ENCODE measurements at places on chromosomes 5 and 9. TPM values are rescaled to one million over a fixed set of nuclear protein-coding genes. Genes with fewer than 3 reads are reported as not detected.

- DNase-seq = no peak
These were observed 50.7 kb downstream of the P4HA2 start for GRCh38 chr5:132176987-132177386.

GRCh38 chr5:168734119-168734518 lies 155.0 kb upstream of the PANK3 start:
- DNase-seq = no peak

CSF2 gene
- not detected for polyA plus RNA-seq

RNF183 gene
- 0.30 TPM for polyA plus RNA-seq

DNA sequence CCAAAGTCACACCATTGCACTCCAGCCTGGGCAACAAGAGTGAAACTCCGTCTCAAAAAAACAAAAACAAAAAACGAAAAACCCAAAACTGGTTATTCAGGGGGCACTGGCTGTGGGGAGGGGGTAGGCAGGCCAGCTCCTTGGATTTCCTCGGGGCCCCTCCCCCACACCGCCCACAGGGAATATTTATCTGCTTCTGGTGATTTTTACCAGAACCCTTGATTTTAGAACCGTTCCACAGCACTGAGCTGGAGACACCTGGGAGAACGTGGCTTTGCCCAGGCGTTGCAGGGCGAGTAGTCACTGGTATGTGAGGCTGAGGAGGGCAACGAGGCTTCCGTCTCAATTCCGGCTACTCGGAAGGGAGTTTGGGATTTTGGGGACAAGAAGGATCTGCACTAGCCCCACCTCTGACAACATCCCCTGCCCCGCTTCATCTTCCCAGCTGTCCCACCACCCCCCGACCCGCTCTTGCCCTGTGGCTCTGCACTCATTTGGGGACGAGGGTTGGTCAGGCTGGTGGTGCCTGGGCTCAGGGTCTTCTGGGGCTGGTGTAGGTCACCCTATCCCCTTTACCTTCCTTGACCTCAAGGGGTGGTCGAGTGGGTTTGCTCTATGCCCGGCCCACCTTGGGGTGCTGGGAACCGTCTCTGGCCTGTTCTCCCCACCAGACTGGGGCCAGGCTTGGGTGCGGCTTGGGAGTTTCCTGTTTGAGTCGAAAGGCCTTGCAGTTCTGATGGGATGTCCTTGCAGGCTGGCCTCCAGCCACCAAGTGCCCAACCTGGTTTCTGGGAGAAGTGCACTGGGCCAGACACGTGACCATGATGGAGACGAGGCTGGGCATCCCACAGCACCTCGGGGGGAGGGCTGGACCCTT lies 3.5 kb downstream of the AHRR start:
- DNase-seq = no peak

DNA sequence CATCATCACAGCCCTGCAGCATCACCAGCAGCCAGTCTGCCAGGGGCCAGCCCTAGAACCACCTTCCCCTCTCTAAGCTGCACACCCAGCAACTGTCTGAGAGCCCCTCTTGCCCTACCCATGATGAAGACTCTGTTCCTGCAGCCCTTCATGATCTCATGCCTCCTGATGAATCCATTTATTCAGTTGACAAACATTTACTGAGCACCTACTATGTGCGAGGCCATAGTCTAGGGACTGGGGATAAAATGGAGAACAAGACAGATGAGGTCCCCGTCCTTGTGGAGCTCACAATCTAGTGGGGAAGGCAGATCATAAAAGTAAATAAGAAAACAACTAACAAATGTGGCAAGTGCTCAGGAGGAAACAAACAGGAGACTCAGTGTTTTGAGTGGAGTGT lies 96.3 kb downstream of the PCDH1 start:
- DNase-seq = no peak

DNA sequence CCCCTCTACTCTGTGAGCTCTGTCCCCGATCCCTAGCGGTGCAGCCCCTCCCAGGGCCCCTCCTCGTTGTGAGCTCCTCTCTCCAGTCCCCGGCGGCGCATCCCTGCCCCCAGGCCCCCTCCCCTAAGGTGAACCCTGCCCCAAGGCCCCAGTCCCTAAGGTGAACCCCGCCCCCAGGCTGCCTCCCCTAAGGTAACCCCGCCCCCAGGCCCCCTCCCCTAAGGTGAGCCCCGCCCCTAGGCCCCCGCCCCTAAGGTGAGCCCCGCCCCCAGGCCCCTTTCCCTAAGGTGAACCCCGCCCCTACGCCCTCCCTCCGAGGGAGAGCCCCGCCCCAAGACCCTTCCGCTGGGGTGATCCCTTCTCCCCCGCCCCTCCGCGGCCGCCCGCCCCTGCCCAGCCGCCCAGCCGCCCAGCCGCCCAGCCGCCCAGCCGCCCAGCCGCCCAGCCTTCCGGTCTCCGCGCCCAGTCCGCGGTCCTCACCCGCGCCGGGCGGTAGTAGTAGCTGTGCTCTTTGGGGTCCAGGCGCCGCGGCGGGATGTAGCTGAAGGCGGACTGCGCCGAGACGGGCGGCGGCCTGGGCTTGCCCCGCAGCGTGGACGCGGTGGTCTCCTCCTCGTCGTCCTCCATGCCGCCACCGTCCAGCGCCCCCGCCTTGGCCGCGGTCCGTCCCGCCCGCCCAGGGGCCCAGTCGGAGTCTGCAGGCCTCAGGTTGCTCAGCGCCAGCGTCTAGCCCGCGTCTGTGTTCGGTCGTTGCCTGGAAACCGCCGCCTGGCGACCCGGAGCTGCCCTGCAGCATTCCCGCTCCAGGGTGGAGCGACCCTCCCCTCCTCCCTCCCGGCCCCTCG lies at the start of gene CFAP90:
CFAP90 (minus strand) TSS at position 739 of the 845 bp plus-strand sequence; CDS start at position 627, 112 bp downstream.
- no peak for DNase-seq

DNA sequence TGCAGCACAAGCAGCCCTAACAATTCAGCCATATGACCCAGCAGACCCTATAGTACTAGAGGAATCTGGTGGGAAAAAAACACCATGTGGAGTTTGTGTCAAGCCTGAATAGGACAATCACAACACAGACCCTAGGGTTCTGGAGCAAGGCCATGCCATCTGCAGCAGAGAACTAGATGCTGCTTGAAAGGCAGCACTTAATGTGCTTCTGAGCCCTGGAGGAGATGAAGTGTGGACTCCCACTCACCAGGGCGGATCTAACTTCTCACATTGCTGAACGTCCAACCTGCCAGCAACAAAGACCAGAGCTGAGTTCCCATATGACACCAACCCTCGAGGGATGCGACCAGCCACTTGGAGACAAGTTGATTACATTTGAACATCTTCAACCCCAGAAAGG lies 43.2 kb downstream of the GABBR2 start:
- no peak for DNase-seq

DNA sequence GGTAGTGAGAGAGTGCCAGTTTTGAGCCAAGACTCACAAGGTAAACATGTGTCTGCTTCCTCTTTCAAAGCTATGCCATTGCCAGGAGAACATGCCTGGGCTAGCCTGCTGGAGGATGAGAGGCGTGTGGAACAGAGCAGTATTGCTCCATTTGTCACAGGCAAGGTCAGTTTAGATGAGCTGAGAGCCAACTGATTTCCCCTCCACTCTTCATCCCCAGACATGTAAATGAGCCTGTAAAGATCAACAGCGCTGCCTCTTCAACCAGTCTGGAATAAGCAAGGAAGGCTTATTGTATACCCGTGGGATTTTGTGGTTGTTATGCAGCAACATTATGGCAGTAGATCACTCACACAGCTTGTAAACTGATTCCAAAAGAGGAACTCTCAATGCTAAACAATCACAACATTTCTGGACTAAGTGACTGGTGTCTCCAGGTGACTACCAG lies 8.2 kb upstream of the GDNF start:
- DNase-seq = no peak

- DNase-seq = no peak
These were observed 358.2 kb upstream of the DMAC1 start for GRCh38 chr9:8157683-8158324.

- no peak for DNase-seq
These were observed 30.1 kb downstream of the STXBP1 start for GRCh38 chr9:127642082-127642740.

DNA sequence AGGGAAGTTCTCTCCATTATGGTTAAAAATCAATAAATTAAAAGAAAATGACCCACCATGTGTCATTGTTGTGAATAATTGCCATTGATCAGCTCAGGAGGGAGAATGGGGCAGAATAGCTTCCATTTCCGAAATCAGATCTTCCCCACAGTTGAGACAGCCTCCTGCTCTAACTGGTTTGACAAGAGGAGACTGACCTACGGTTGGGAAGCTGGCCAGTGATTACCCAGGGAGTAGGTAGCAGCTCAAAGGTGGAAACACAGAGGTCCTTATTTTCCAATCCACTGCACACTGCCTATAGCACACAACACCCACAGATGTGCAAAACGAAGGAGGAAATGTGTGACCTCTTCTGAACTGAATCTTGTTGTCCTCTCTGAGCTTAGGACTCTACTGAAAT lies 69.0 kb upstream of the DAPK1 start:
- DNase-seq = no peak

SLC6A19 gene
- polyA plus RNA-seq = 0.78 TPM

DNA sequence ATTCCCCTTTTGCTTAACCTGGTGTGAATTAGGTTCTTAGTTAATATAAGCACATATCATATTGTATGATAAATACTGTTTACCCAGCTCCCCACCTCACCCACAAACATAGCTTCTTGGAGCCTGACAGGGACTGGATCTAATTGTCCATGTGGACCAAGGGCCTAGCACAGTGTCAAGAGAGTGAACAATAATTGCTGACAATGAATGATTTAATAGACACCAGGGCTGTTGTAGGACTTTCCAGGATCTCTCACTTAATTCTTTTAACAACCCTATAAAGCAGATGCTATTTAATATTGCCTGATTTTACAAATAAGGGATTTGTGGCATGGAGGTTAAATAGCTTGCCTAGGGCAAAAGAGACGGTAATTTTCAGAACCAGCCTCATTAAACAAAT lies 24.8 kb downstream of the AK3 start:
- DNase-seq = no peak

TIMD4 gene
- 0.80 TPM for polyA plus RNA-seq

- DNase-seq = no peak
These were observed 38.6 kb upstream of the SLC6A19 start for GRCh38 chr5:1162751-1163150.

ANKRD55 gene
- polyA plus RNA-seq = 1.0 TPM

- no peak for DNase-seq
These were observed 40.9 kb downstream of the NFIB start for GRCh38 chr9:14272927-14273528.

- DNase-seq = peak; percentile 79
These were observed 111.9 kb downstream of the NR6A1 start for GRCh38 chr9:124659099-124659659.

PRR16 gene
- polyA plus RNA-seq = 3.0 TPM

LHX6 gene
- 1.8 TPM for polyA plus RNA-seq

DNA sequence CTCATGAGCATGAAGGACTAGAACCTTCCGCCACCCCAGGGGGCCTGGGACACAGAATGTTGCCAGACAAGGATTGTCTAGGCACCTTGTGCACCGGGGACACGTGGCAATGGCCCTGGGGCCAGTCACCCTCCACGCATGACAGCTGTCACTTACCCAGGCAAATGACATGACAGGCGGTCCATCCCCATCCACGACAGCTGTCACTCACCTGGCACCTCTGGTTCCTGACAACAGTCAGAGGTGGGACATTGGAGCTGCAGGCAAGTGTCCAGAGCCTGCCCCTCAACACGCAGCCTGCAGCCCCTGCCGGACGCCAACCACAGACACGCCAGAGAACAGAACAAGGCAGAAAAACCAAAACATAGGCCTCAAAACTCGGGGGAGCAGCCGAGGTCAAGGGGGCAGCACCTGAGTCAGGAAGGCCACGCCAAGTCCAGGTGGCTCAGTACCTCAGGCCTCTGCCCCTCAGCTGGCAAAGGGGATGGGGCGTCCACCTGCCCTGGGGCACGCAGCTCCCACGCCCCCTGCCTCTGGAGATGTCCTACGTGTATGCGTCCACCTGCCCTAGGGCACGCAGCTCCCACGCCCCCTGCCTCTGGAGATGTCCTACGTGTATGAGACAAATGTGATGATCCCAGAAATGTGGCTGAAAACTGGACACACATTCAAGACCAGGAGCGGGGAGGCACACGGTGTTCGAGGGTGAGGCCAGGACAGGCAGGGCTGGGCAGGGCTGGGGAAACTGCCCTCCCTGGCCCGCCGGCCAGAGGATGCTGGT lies 14.5 kb downstream of the VAV2 start:
- no peak for DNase-seq

DNA sequence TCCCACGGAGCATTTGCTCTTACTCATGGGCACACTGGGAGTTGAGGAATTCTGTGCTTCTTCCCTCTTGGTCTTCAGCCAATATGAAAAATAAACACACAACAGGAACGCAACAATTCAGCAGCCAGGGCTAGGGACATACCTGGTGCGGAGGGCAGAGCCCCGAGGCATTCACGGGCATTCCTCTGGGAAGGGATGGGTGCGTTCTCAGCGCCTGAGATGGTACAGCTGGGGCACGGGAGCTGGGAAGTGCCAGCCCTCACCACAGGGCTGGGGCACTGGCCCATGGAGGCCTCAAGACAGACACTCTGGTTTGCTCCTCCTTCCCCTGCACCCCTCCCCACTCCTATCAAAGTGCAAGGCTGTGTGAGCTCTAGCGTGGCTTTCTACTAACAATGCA lies 2.1 kb downstream of the SLC6A3 start:
- no peak for DNase-seq

DNA sequence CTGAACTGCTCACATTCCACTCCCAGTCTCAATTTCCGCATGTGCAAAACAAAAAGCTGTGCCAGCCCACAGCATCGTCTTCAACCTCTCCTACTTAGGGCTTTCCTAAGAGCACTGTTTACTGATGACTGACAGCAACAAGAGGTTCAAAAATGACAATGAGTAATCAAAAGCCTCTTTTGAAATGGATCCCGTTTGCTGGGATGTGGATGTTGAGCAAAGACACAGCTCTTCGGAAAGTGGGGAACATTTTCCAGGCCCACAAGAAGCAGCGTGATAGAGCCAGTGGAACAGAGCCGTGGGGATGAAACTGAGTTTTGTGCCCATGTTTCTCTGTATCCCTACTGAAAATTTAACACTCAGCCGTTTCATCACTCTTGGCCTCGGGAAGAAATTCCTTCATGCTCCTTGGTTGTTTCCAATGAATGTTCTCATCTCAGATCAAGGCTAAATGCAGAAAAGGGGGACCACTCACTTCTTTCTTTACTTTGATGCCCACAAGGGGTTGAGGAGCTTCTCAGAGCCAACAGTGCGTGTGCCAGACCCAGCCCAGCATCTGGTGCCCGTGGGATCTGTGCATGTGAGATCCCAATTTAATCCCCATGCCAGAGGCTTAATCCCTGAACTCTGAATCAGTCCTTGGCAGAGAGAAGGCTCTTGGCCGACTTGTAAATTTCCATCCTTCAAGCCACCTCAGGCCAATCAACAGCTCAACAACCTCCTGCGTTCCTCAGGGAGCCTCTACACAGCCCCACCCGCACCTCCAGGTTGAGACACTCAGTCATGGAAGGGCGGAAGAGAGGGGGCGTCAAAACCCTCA lies 230.2 kb upstream of the DAPK1 start:
- no peak for DNase-seq

SNX2 gene
- polyA plus RNA-seq = 146 TPM

GRCh38 chr5:67287510-67288268 lies 91.1 kb upstream of the CD180 start:
- no peak for DNase-seq

Measured in left renal pelvis (tissue), 4 donors.